ENCODE measurements at places on chromosomes 11 and 22. TPM values are rescaled to one million over a fixed set of nuclear protein-coding genes. Genes with fewer than 3 reads are reported as not detected.

DNA sequence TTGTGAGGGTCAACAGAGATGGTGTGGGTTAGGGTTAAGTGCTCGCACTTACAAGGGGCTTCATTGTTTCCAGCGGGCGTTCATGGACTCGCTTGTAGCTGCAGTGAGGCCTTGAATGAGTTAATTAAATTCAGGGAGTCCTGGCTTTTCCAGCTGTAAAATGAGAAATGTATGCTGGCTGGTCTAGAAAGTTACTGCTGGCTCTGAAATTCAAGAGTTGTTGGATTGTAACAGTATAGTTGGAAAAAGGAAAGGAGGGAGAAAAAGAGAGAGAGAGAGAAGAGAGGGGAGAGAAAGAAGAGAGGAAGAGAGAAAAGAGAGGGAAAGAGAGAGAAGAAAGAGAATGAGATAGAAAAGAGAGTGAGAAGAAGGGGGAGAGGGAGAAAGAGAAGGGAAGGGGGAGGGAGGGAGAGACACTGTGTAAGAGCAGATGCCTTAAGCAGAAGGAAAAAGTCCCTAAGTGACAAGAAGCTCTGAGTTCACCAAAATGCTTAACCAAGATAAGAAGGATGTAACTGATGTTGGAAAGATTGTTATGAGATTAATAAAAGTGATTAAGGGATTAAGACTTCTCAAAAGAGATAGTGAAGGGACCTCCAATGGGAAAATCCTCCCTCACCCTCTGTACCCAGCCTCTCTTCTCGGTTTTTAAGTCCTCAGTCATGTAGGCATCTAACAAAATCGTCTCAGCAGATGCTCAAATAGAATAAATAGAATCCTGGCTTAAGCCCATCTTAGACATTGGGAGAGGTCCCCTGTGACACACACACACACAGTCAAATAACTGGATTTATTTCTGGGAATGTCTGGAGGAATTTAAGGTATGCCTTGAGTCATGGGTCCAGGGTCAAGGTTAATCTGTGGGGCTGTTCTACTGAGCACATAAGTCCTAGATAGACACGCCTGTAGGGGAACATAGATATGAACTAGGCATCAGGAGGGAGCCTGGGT, 477.9 kb downstream of the MIAT start:
- no peak for DNase-seq

DNA sequence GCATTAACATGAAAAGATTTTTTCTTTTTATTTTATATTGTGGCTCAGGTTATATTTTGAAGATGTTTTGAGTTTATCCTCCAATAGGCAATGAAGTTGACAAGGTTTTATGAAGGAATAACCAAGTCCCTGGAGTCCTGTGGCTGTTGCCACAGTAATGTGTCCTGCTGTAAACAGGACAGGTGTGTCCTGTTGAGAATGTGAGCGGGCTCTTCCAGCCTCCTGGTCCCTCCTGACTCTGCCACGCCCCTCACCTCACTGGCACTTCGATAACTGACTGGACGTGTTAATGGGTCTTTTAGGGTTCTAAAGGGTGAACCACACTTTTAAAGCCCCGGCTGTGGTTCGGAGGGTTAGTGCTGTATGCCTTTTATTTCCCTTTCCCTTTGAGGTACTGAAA, 47.8 kb upstream of the OR4B1 start:
- DNase-seq, result no peak

DNA sequence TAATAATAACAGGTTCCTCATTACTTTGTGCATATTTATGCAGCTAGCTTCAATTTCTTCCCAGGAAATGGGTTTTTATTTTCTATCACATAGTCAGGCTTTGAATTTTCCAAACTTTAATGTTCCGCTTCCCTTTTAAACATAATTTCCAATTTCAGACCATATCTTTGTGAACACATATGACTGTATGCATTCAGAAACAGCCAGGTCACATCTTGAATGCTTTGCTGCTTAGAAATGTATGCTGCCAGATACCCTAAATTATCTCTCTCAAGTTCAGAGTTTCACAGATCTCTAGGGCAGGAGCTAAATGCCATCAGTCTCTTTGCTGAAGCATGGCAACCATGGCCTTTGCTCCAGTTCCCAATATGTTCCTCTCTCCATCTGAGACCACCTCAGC, 2203.8 kb downstream of the LRRC4C start:
- no peak for DNase-seq

DNA sequence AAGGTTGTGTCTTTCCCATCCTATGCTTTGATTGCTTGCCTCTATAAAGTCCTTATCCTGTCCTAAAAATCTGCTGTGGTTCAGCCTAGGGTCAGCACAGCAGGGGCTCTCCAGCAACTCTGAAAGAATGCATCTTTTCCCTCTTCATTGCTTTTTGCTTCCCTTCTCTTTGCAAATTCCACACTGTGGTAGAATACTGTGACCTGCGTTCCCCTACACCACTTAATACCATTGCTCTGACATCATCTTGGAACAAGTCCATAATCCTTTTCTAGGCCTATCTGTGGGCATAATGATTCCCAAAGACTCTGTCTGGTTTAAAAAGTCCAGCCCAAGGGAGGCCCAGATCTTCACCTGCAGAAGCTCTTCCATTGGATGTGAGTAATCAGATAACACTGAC, 177.7 kb downstream of the NAV2 start:
- no peak for DNase-seq

GRCh38 chr22:40018051-40018450, 23.3 kb downstream of the FAM83F start:
- no peak for DNase-seq

- no peak for DNase-seq
These were observed 258.7 kb upstream of the CCDC90B start for GRCh38 chr11:83544846-83545245.

GRCh38 chr11:17641792-17642350, 77.5 kb upstream of the MYOD1 start:
- no peak for DNase-seq

OR10G4 gene
- polyA plus RNA-seq, result not detected

Data from left renal pelvis (tissue), 4 donors.